ENCODE measurements at places on chromosomes 3 and 15.

- H3K27me3 ChIP-seq = no peaks in the 10 kb centered on the region
- H3K4me3 ChIP-seq = no peak overlapping the region
- H3K27ac ChIP-seq = no peak overlapping the region
- peak; percentile 54 for DNase-seq
- H3K36me3 ChIP-seq = peaks cover 5% of the 10 kb centered on the region
- H3K4me1 ChIP-seq = peaks cover 11% of the 10 kb centered on the region
Observed at GRCh38 chr3:27659279-27660021, 62.7 kb downstream of the EOMES start.

DNA sequence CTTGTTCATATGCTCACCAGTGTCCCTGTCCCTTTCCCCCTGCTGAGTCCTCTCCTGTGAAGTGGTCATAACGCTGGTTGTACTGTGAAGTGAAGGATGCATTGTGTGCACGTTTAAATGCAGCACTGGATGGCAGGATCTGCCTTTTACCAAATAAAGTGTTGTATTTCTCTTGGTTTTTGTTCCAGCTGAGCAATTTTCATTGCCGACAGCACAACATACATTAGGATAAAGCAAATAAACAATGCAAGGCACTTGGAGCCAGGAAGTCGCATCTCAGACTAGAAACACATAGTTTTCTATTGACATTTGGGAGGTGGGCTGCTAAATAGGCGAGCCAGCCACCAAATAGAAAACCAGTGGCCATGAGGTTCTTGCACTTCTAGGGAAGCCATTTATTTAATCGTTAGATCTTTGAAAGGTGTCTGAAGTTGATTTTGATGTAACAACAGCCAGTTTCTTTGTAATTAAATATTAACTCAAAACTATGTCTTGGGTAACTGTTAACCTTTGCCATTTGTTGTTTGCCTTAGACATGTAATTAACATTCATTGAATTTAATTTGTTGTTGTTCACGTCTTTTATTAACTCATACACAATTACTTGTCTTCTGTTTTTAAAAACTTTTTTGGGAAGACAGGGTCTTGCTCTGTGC lies 185.3 kb downstream of the FNDC3B start:
- DNase-seq = no peak
- no peaks in the 10 kb centered on the region for H3K27me3 ChIP-seq
- H3K27ac ChIP-seq = no peak overlapping the region
- H3K36me3 ChIP-seq = peaks cover under 1% of the 10 kb centered on the region
- H3K4me1 ChIP-seq = no peaks in the 10 kb centered on the region
- no peak overlapping the region for H3K4me3 ChIP-seq

- no peaks in the 10 kb centered on the region for H3K27me3 ChIP-seq
- no peak for DNase-seq
- H3K4me1 ChIP-seq = peaks cover under 1% of the 10 kb centered on the region
- H3K4me3 ChIP-seq = no peak overlapping the region
- no peak overlapping the region for H3K27ac ChIP-seq
- peaks cover 1% of the 10 kb centered on the region for H3K36me3 ChIP-seq
Observed at GRCh38 chr3:123096126-123096525, 29.3 kb downstream of the PDIA5 start.

GRCh38 chr15:57031605-57032004 lies 113.2 kb downstream of the TCF12 start:
- no peak overlapping the region for H3K27ac ChIP-seq
- DNase-seq = no peak
- H3K27me3 ChIP-seq = no peaks in the 10 kb centered on the region
- no peaks in the 10 kb centered on the region for H3K36me3 ChIP-seq
- peaks cover 6% of the 10 kb centered on the region for H3K4me1 ChIP-seq

- DNase-seq = no peak
- peaks cover 5% of the 10 kb centered on the region for H3K27me3 ChIP-seq
- H3K27ac ChIP-seq = no peak overlapping the region
- H3K36me3 ChIP-seq = no peaks in the 10 kb centered on the region
- no peaks in the 10 kb centered on the region for H3K4me1 ChIP-seq
Observed at GRCh38 chr15:82699726-82700125, 9.9 kb downstream of the AP3B2 start.

GRCh38 chr3:133112666-133113065 lies 74.5 kb downstream of the TMEM108 start:
- no peaks in the 10 kb centered on the region for H3K36me3 ChIP-seq
- no peaks in the 10 kb centered on the region for H3K4me1 ChIP-seq
- DNase-seq = no peak
- no peak overlapping the region for H3K4me3 ChIP-seq

DNA sequence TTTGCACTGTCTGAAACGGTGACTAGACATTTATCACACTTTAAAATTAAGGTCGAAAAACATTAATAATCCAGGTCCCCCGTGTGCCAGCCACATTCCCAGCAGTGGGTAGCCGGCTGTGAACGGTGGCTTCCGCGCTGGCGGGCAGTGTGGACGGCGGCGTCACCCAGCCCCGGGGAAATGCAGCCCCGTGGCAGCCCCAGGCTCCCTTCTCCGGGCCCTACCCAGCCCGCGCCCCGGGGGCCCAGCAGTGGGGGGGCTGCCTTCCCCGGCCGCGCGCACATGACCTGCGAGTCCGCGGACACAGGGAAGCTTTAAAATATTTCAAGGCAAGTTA lies 25.3 kb downstream of the GABRA5 start:
- H3K4me3 ChIP-seq = no peak overlapping the region
- no peak overlapping the region for H3K27ac ChIP-seq
- H3K36me3 ChIP-seq = peaks cover 1% of the 10 kb centered on the region
- peaks cover 6% of the 10 kb centered on the region for H3K27me3 ChIP-seq
- no peak for DNase-seq

GRCh38 chr3:47421741-47422649 lies 41.2 kb downstream of the PTPN23 start:
- H3K27ac ChIP-seq = peak overlapping the region; percentile 98
- DNase-seq = no peak
- peaks cover 20% of the 10 kb centered on the region for H3K4me1 ChIP-seq
- H3K36me3 ChIP-seq = peaks cover 4% of the 10 kb centered on the region

GRCh38 chr3:193095366-193095765 lies 145.7 kb upstream of the PLAAT1 start:
- no peak for DNase-seq
- H3K27me3 ChIP-seq = no peaks in the 10 kb centered on the region
- H3K4me1 ChIP-seq = no peaks in the 10 kb centered on the region
- no peak overlapping the region for H3K4me3 ChIP-seq
- no peaks in the 10 kb centered on the region for H3K36me3 ChIP-seq
- H3K27ac ChIP-seq = no peak overlapping the region

DNA sequence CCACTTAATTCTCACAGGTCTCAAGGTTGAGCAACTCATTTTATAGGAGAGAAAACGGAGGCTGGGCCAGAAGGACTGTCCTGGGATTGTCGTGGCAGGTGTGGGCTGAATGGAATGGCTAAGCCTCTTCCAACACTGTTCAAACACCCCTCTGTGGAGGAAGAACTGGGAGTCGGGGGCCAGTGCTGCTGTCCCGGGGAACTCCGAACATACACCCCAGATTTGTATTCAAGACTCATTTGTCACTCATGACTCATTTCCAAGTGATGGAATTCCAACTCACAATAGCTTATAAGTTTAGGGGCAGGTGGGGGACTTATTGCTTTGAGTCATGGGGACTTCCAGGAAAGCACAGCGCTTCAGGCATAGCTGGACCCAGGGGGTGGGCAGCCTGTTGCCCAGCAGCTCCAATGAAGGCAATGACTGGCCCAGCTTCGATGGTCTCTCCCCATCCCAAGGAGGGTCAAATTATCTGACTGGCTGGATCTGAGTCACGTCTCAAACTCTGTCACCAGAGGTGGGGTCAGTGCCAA lies 72.5 kb downstream of the TM2D3 start:
- H3K27ac ChIP-seq = no peak overlapping the region
- DNase-seq = no peak
- H3K4me3 ChIP-seq = no peak overlapping the region
- no peaks in the 10 kb centered on the region for H3K36me3 ChIP-seq
- H3K4me1 ChIP-seq = no peaks in the 10 kb centered on the region

GRCh38 chr3:188439080-188439479 lies 285.1 kb downstream of the LPP start:
- peak overlapping the region; percentile 86 for H3K27ac ChIP-seq
- DNase-seq = peak; percentile 71
- H3K36me3 ChIP-seq = peaks cover 23% of the 10 kb centered on the region

GRCh38 chr15:85458764-85459163 lies 78.4 kb downstream of the AKAP13 start:
- H3K4me1 ChIP-seq = peaks cover 23% of the 10 kb centered on the region
- no peak for DNase-seq
- H3K36me3 ChIP-seq = peaks cover 19% of the 10 kb centered on the region
- no peaks in the 10 kb centered on the region for H3K27me3 ChIP-seq
- H3K27ac ChIP-seq = no peak overlapping the region

- peaks cover 10% of the 10 kb centered on the region for H3K27me3 ChIP-seq
- no peak overlapping the region for H3K4me3 ChIP-seq
- peaks cover 9% of the 10 kb centered on the region for H3K4me1 ChIP-seq
- H3K36me3 ChIP-seq = no peaks in the 10 kb centered on the region
- DNase-seq = no peak
- H3K27ac ChIP-seq = no peak overlapping the region
Observed at GRCh38 chr3:51964521-51964920, 2.7 kb downstream of the PCBP4 start.

GRCh38 chr3:148202386-148202785 lies 495.3 kb upstream of the AGTR1 start:
- H3K27ac ChIP-seq = no peak overlapping the region
- no peaks in the 10 kb centered on the region for H3K36me3 ChIP-seq
- H3K4me1 ChIP-seq = no peaks in the 10 kb centered on the region
- H3K4me3 ChIP-seq = no peak overlapping the region

DNA sequence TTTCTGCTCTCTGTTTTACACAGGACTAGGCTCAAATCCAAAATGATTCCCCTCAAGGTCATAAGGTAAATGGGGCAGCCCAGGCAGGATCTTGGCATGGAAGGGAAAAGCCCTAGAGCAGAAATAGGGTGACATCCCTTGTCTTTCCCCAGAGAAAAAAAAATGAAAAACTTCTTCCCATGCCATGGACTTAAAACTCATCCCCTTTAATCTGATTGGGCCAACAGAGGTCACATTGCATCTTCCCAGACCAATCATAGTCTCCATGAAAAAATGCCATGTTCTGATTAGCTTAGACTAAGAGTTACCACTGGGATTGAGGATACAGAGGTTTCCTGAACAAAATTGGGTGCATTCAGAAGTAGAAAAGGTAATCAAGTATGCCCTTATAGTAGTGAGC lies 241.3 kb upstream of the LRTM1 start:
- H3K4me1 ChIP-seq = no peaks in the 10 kb centered on the region
- no peak overlapping the region for H3K27ac ChIP-seq
- no peaks in the 10 kb centered on the region for H3K36me3 ChIP-seq
- no peak for DNase-seq
- H3K4me3 ChIP-seq = no peak overlapping the region

DNA sequence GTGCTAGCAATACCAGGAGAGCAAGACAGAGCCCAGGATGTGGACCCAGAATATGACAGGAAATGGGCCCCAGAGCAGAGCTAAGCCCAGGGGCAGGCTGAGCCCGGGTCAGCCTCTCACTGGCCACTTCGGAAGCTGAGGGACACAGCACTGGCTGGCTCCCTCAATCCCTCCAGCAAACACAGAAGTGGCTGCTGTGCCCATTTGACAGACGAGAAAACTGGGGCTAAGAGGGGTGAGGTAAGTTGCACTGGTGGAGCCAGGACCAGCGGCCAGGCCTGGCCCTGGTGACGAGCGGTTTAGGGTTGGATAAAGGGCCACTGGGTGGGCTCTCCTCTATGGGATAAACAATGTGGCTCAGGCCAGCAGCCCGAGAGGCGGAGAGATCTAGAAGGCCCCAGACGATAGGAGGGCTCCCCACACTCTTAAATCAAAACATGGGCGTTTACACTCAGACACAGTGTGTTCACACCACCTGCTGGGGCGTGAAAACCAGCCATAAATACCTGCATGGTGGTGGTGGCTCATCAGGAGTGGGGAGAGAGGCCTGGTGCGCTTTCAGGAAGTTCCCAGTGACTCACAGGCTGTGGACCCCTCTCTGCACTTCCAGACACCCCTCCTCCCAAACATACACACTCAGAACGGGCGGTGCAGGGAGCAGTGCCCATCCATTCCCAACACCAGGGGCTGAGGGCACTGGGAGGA lies 12.0 kb upstream of the LINGO1 start:
- no peak overlapping the region for H3K27ac ChIP-seq
- no peaks in the 10 kb centered on the region for H3K36me3 ChIP-seq
- no peak overlapping the region for H3K4me3 ChIP-seq
- no peak for DNase-seq
- H3K4me1 ChIP-seq = no peaks in the 10 kb centered on the region

DNA sequence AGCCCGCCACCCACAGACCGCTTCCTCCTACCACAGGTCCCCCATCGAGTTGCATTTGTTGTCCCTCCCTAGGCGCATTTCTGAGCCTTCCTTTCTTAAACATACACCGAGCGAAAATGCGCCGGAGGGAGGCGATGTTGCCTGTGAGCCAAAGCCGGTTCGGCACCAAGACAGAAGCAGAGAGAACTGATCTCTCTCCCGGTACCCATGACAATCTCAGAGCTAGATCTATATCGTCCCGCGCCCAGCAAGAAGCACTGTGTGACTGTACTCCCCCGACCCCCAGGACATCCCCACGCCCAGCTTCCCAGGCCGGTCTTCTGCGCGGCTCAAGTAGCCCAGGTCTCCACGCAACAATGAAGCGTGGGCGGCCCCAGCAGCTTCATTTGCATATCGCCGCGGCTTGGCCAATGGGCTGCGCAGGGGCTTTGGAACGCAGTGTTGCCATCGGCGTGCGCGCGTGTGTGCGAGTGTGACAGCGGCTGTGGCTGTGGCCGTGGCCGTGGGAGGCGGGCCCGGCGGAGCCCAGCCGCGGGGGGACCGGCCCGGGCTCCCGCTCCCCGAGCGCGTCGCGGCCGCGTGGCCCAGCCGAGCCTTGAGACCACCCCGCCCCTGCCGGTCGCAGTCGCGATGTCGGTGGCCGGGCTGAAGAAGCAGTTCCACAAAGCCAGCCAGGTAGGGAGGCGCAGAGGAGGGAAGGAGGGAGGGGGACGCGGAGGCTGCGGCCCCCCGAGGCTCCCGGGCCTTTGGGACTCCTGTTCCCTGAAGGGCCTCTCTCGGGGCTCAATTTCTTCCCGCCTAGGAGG lies at the start of gene SH3GL3:
Gene SH3GL3 (plus strand): TSS at position 438 of the 806 bp plus-strand sequence. CDS start 193 bp downstream, at position 631.
- DNase-seq = peak; percentile 59
- no peaks in the 10 kb centered on the region for H3K36me3 ChIP-seq
- H3K4me1 ChIP-seq = peaks cover 6% of the 10 kb centered on the region
- peaks cover 42% of the 10 kb centered on the region for H3K27me3 ChIP-seq

GRCh38 chr15:63912061-63912615 lies 78.4 kb upstream of the HERC1 start:
- DNase-seq = no peak
- peaks cover under 1% of the 10 kb centered on the region for H3K4me1 ChIP-seq
- H3K36me3 ChIP-seq = peaks cover 1% of the 10 kb centered on the region
- H3K4me3 ChIP-seq = no peak overlapping the region
- H3K27me3 ChIP-seq = no peaks in the 10 kb centered on the region
- no peak overlapping the region for H3K27ac ChIP-seq

DNA sequence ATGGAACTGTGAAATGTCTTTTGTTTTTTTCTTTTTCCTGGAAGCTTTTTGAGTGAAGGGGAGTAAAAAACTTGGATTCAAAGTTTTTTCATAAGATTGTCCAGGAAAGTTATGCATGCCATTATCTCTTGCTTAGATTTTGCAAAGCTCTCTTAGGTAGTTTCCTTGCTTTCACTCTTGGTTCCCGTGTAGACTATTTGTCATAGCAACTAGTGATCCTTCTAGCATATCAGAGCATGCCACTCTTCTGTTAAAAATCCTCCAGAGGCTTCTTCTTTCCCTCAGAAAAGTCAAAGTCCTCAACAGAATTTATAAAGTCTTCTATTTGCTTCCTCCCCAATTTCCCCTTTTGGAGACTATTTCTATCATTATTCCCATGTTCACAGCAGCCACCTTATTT lies 21.1 kb downstream of the GTF2E1 start:
- H3K36me3 ChIP-seq = peaks cover 20% of the 10 kb centered on the region
- no peak for DNase-seq
- peaks cover 14% of the 10 kb centered on the region for H3K4me1 ChIP-seq

- DNase-seq = no peak
- peaks cover 2% of the 10 kb centered on the region for H3K4me1 ChIP-seq
- no peaks in the 10 kb centered on the region for H3K36me3 ChIP-seq
- H3K27ac ChIP-seq = no peak overlapping the region
Observed at GRCh38 chr3:105166893-105167292, 199.8 kb upstream of the ALCAM start.

All from activated CD8-positive, alpha-beta memory T cell treated with anti-CD3 and anti-CD28 coated beads, Interleukin-2, amount 10 ng/mL, durations not matched to agents 7 days and 5 days (primary cell).